Suppressor macrophage treated with lipopolysaccharide for 4 hours (primary cell): ENCODE measurements at places on chromosomes 13 and 19.

GRCh38 chr19:50601407-50602088 is 33.3 kb upstream of the LRRC4B start:
- no peak for DNase-seq

- no peak for DNase-seq
Measured at GRCh38 chr19:10846500-10847202, 1.6 kb upstream of the C19orf38 start.

- peak; percentile 40 for DNase-seq
Measured at GRCh38 chr13:28140433-28141125, 2.2 kb downstream of the PAN3 start.

DNA sequence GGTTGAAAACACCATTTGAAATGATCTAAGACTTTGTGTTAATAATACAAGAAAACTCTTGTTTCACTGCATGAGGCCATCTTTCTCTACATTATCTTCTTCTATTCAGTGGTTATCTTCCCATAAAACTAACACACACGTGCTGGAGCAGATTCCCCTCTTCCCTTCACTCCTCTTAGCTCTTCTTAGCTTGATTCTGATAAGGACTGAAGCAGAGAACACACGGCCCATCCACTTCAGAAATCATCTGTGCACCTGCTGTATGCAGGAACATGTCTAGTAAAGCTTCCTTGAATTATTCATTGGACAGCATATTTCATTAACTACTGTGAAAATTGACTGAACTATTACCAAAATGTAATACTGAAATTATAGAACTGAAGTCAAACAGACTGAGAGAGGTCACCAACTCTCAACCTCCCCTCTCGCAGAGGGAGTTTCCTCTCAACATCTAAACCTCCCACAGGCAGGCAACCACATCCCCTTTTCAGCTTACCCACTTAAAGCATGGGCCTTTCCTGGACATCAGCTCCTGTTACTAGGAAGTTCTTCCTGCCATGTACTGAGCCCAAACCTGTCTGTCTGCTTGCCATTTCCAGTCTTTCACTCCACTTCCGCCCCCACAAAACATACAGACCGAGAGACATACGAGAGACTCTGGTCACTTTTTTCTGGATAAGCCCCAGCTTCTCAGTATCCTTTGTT is 113.9 kb downstream of the CRYL1 start:
- DNase-seq = peak; percentile 78

DNA sequence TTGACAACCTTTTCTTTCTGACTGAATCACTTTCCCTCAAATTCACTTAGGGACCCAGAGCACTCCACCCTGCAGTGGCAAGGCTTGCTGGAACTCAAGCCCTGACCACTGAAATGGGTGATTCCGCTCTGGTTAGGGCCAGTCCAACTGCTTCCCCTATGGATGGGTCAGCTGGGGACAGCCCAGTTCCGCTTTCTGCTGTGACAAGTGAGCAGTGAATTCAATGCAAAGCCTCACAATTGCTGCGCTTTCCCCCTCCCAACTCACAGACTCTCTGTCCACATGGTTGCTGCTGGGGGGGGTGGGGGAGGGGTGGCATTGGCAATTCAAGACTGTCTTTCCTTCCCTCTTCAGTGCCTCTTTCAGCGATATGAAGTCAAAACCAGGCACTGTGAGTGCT is 18.7 kb downstream of the CD70 start:
- peak; percentile 86 for DNase-seq

DNA sequence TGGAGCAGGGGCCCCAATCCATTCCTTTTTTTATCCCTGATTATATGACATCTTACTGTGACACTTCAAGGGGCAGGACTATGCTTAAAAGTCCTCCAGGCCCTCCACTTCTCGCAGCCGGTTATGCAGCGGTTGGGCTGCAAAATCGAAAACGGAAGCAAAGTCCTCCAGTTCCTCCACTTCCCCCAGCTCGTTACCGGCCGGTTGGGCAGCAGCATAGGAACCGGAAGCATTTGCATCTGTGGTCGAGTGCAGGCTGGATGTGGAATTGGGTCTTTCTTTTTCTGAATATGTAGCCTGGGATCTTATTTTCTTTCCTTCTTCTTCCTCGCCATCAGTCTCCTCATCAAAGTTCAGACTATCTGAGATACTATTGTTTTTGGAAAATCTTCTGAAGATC is 46.1 kb downstream of the OXGR1 start:
- DNase-seq = no peak

GRCh38 chr13:111242585-111242984 is 77.9 kb upstream of the TEX29 start:
- no peak for DNase-seq

DNA sequence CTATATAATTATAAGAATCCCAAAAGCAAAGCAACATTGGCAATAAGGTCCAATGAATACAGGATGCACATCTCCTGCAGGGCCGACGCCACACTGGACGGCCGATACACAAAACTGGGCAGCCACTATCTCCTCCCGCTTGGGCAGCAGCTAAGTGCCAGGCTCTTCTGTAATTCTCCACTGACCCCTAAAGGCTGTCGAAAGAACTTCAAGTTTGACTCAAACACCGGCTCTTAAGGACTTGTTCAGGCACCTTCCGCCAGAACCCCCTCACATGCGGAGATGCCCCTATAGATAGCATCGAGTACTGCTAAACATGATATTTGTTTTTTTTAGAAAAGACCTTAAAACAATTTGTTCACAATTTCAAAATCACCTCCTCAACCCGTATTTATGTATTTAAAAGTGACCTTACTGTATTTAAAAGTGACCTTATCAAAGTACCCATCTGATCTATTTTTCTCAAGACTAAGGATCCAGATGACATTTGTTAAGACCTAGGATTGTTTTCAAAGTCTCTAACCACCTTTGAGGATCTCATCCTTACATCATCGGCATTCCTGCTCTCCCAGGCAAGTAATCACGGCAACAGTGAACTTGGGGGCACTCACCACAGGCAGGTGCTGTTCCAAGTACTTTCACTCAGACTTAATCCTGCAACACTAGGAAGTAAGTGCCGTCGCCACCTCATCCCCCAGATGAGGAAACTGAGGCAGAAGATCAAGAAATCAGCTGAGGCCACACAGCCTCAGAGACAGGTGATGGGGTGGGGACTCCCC is 77.8 kb downstream of the TUBGCP3 start:
- DNase-seq = peak; percentile 20

DNA sequence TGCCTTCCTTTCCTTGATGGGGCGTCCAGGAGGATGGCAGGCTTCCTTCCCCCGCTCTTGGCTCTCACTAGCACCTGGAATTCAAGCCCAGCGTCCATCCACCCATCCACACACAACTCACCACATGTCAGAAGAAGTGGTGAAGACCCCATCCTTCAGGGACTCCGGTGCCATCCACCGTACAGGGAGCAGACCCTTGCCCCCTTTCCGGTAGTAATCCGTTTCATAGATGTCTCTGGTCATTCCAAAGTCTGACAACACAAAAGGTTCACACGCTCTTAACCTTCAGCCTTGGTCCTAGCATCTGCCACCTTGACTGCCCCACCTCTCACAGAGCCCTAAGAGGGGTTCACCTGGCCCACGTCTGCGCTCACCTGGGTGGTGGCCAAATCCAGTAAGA is 51.0 kb downstream of the ZNF557 start:
- no peak for DNase-seq

DNA sequence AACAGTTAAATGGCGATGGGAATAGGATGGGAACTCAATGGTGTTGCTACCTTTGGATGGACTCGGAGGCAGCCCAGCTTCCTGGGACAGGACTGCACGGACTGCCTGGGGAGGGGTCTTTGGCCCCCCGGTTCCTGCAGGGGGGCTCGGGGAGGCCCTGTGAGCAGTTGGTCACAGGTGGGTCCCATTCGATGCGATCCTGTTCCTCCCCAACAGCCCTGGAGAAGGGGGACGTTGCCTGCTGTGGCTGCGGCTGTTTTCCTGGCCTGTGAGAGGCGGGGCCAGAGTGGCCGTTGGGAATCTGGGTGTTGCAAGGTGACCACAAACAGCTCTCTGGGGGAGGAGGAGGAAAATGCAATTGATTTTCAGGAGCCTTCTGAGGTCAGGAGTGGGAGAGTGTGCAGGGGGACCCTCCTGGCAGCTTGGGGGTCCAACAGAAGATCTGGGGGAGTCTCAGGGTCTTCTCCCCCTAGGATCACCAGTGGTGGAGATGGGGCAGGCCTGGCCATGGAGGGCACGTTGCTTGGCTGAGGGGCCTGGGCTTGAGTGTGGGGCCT is 1.9 kb upstream of the PLPPR3 start:
- peak; percentile 23 for DNase-seq

- no peak for DNase-seq
Measured at GRCh38 chr19:8922591-8922990, 87.6 kb downstream of the MUC16 start.

- peak; percentile 59 for DNase-seq
Measured at GRCh38 chr19:10797541-10798256, 38.3 kb downstream of the TMED1 start.

GRCh38 chr19:15431396-15432017 is 12.7 kb upstream of the AKAP8L start:
- no peak for DNase-seq

DNA sequence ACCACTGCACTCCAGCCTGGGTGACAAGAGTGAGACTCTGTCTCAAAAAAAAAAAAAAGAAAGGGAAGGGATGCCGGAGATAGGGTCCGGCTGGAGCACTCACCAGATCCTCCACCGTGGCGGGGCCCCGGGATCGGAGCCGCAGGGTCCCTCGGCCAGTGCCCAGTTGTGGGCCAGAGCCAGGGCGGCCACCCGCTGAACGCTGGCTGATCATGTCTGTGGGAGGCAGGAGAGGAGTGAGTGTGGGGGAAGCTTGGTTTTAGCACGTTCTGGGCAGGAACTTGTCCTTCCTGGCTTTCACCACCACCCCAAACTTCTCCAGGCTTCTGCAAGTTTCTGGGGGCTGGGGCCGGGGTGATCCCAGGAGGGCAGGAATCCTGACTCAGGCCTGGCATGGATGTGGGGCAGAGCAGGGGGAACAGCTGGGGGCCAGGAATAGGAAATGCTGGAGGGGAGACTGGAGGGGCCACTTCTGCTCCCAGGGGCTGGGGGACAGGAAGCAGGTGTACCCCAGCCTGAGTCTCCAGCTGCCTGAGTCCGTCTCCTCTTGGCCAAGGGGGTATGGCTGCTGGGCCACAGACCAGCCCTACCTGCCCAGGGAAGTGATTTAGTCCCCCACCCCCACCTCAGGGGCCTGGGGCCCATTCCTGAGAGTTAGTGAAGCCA is 4.3 kb upstream of the PTGER1 start:
- no peak for DNase-seq

- no peak for DNase-seq
Measured at GRCh38 chr13:99045396-99045795, 67.5 kb upstream of the DOCK9 start.

DNA sequence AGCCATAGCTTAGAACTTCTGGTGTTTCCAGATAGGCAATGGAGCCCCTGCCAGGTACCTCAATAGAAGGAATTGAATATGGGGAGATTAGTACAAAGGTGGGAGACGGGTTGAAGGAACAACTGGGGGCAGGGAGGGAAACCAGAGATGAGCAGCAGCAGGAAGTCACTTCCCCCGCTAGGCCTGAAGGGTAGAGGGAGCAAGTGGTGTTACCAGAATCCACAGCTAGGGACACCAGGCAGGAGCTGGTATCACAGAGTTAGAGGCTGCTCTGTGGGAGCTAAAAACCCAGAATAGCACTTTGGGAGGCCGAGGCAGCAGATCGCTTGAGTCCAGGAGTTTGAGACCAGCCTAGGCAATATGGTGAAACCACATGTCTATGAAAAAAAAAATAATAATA is 15.3 kb upstream of the HNRNPUL1 start:
- DNase-seq = no peak

DNA sequence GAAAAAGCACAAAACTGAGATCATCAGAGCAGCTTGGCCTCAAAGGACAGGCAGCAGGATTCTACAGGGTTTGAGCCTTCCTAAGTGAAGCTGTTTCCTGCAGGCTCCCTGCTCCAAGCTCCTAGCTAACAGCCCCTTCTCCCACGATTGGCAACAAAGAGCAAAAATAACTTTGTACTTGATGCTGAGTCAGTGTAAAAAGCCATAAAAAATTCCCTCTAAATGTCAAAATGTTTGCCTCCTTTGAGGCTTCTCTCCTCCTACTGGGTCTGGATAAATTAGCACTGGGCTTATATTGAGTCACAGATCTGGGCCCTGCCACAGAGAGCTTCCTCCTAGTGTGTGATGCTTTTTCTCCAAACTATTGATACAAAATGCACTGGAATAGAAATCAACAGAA is 153.3 kb downstream of the TNFRSF19 start:
- no peak for DNase-seq

DNA sequence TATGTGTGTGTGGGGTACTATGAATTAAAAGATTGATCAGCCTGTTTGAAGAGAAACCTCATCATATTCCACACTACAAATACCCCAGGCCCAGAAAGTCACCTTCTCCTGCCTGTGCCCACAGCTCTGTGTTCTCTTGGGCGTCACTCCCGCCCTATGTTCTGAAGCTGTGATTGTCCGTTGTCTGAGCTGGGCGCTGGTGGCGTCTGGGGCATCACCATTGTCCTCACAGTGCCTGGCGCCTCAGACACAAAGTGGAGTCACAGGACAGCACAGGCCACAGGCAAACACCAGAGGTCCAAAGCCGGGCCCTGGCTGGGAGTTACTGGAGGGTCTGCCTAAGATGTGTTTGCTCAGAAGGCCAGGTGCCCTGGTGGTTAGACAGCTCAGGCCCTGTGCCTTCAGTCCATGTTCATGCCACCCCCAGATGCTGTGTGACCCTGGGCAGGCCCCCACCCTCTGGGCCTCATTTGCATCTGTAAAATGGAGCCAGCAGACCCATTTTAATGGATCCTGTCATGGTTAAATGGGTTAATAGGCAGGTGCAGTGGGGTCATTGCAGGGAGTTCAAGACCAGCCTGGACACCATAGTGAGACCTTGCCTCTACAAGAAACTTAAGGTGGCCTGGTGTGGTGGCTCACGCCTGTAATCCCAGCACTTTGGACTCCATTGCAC is 34.5 kb downstream of the DNM2 start:
- no peak for DNase-seq

DNA sequence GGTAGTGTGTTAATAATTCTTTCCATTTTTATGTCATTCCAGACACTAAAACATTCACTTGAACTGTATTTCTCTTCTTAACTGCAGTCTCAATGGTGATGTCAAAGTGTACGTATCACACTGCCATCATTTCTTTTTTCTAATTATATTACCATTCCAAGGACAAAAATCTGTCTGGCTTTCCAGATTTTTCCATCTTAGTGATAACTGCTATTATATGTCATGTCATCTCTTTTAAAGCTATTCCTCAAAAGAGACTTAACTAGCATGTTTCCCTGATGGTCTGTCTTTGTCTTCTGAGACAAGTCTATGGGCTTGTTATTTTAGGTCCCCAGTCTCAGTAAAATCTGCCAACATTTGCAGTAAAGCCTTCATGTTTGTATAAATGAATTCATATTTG is 1207.1 kb downstream of the PCDH17 start:
- DNase-seq = no peak

GRCh38 chr19:38683393-38684077 is 36.1 kb downstream of the ACTN4 start:
- peak; percentile 66 for DNase-seq

- no peak for DNase-seq
Measured at GRCh38 chr13:96984051-96984508, 10.2 kb downstream of the OXGR1 start.

DNA sequence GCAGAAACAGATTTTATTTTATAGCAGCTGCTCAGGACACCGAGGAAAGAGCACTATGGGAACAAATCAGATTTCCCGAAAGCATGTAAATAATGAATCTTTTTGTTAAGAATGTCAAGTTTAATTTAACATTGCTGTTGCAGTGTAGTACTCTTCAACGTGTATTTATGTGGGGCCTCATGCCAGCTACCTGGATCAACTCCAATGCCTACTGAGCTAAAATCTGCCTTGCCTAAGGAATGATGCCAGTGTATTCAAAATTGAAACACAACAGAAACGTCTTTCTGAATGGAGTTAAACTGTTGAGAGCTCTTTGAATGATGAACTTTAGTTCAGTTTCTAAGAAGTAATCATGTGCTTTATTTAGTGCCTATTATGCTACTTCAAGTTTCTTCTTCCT is 1379.8 kb upstream of the ATXN8OS start:
- DNase-seq = no peak
